GF-D8 (cell line): ENCODE measurements at places on chromosomes 4 and X.

GRCh38 chr4:96052827-96053226 lies 212.9 kb downstream of the PDHA2 start:
- no peak for DNase-seq

DNA sequence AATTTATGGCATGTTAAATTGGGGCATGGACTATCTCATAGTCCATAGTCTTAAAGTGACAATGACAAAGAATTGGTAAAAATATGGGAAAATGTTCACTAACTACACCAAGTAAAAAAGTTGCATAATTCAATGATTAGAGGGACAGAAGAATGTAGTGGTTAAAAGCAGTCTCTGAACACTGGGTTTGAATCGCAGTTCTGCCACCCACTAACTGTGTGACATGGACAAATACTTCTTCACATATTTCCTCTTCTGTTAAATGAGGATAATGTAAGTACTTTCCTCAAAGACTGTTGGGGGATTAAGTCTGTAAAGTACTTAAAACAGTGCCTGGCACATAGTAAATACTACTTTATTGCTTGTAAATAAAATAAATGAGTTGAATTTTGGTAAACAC lies 15.3 kb downstream of the COQ2 start:
- no peak for DNase-seq

DNA sequence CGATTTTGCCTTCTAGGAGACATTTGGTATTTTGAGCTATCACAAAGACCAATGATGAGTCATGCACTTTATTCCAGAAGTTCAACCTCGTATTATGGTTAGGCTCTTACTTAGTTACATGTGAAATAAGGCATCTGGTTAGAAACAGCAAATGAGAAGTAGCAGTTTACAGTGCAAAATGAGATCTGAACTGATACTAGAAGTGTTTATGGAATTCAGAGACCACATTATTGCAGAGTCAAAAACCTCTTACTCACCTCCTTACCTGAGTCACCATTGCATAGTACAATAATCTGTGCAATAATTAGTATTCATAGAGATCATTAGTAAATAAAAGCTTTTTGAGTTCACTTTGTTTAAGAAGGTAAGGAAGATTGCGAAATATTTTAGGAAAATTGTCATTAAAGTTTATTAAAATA lies 38.7 kb downstream of the SEC24B start:
- DNase-seq, result no peak

GRCh38 chrX:151801980-151802379 lies 67.4 kb downstream of the CNGA2 start:
- DNase-seq, result no peak

GRCh38 chr4:13944095-13944511 lies 316.6 kb upstream of the BOD1L1 start:
- no peak for DNase-seq

DNA sequence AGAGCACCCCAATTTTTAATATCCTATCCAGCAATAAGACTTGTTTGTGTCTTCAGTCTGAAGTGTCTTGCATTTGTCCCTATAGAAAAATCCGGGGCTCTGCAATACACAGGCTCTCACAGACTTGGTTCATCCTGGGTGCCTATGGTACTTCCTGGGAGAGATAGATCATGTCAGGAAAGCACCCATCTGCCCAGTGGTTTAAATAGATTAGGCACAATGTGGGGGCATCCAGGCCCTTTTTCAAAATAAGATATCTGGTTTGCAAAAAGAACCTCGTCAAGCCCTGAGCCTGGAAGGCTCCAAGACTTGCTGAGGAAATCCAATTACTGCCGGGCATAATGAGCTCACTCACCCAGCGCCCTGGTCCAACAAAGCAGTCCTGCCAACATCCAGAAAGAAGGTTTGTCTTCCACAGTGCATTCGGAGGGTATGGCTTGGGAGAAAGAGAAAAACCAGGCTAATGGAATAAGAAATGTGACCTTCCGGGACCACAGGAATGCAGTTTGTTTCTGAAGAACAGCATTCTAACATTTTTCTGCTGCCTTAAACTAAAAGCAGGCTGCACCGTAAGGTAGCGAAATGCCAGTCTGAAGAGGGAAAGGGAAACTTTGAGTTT lies 11.6 kb downstream of the JAKMIP1 start:
- DNase-seq, result no peak

DNA sequence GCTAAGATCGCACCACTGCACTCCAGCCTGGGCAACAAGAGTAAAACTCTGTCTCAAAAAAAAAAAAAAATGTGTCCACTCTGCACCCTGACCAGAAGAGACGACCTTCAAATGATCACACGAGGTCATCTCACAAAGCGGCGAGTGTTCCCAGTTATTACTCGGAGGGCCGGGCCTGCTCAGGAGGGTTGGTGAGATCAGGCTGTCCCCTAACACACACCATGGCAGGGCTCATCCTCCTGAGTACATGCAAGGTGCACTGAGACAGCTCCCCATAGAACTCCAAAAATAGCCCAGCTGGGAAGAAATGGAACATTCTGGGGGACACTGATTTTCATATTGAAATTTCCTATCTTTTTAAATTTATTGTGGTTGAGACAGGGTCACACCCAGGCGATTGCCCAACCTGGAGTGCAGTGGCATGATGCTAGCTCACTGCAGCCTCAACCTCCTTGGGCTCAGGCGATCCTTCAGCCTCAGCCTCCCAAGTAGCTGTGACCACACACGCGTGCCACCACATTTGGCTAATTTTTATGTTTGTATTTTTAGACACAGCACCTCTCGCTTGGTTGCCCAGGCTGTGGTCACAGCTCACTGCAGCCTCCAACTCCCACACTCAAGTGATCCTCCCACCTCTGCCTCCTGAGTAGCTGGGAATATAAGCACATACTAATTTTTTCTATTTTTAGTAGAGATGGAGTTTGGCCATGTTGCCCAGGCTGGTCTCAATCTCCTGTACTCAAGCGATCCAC lies 51.5 kb downstream of the DHRSX start:
- DNase-seq, result no peak

DNA sequence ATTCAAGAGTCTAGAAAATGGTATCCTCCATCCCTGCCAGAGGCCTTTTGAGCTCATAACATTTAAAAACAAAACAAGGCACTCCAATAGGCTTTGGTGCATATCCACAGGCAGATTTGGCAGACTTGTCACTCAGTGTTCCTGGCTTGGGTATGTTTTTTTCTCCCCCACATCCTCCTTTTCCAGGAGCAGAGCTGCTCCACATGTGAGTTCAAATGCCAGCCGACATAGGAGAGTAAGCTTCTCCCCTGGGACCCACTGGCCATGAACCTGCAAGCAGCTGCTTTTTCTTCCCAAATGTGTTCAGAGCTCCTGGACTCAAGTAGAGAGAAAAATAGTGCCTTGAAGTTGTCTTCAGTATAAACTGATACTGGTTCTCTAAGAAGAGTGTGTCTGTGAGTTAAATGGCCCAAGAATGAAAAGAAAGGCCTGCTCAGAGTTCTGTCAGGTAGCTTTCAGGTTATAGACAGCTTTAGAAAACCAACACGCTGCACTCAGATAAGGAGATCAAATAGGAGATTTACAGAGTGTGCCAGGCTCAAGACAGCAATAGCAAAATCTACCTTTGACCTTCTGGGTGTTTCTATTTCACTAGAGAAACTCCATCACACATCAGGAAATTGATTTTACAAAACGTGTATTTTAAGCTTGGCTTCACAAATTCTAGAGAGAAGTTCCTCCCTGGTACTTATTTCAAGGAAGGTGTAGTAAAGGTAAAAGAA lies 162.5 kb upstream of the GALNT7 start:
- no peak for DNase-seq

DNA sequence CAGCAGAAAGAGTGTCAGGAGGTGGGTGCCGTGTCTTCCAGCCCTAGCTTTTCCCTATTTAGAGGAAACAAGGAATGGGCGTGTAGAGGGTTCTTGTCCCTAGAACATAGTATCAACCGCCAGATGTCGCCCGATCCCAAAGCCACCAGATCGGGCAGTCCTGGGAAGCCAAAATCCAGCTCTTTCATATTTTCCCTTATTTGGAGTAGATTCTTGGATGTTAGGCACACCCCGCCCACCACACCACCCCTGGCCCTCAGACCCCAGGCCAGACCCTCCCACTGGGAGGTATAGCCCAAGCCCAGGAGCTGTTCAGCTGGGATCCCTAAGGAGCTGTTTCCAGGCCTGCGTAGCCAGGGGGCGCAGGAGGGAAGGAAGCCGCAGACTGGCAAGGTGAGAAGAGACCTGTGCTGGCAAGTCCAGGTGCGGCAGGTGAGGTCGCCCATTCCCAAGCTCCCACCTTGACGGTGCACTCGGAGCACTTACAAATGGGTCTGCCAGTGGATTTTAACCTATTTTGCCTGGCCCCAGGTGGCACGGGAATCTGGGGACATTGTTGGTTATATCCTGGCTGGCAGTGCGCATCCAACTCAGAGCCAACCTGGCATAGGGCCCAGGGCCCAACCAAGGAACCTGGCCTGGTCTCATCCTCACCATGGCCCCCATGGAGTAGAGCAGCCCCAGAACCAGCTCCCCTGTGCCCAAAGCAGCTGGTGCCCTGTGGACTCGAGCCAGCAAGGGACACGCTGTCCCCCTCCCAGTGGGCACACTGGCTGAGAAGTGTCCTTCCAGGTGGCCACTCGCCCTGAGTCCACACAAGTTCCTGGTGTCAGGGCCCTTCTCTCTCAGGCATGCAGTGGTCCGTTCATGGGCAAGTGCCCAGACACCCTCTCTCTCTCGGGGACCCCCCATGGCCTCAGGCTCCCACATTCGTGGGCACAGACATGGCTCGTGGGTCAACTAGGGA lies 811 bp downstream of the FLNA start:
- DNase-seq, result no peak

GRCh38 chr4:971666-972500 lies 1.5 kb downstream of the DGKQ start:
- no peak for DNase-seq

DNA sequence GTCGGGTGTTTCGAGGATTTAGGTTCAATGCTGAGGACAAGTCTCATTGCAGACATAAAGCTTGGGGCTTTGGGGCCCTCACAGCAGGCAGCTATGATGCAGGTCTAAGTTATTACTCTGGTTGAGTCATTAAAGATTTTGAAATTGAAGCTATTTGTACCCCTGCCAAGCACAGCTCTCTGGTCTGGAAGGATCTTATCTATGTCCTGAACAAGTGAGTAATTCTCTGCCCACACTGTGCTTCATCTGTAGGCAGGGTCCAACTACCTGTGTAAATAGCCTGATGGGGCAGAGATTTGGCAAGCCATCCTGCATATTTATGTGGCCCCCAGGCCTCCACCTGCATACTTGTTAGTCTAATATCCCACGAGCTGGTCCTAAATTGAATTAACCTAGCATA lies 41.4 kb upstream of the MAGEA4 start:
- no peak for DNase-seq

DNA sequence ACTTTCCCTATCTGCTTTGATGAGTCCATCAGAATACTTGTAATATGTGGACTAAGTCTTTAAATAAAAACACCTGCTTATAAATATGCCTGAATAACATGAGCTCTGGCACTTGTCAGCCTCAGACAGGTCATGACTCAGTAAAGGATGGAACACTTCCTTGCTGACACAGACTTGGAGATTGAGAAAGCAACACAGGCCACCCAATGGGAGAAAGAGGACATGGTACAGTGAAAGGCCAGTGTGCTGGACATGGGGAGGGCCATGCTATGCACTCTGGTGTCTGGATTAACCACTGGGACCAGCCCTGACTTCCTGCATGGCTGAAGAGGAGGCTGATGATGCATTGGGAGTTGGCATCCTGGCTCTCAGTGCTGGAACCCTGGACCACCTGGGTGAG lies 149.5 kb downstream of the DHRSX start:
- DNase-seq, result no peak

- DNase-seq, result no peak
These were observed 20.7 kb upstream of the RNF150 start for GRCh38 chr4:141153751-141154510.

DNA sequence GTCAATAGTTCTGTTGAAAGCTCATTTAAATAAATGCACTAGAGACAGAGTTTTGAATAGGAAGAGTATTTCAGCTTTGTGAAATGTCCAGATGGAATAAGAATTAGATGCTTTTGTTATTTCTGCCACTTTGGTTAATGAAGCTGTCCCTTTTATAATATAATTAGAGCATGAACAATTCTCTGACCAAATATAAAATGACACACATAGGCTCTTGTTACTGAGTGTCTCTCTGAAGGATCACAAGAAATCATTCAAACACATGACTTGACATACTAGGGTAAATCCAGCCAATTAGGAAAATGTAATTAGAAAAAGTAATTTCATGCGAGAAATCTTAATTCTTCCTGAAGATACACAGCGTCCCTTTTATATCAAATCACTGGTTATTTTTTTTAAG lies 68.4 kb upstream of the DDIT4L start:
- DNase-seq, result no peak

GRCh38 chr4:17072483-17072882 lies 174.0 kb upstream of the LDB2 start:
- DNase-seq, result no peak

DNA sequence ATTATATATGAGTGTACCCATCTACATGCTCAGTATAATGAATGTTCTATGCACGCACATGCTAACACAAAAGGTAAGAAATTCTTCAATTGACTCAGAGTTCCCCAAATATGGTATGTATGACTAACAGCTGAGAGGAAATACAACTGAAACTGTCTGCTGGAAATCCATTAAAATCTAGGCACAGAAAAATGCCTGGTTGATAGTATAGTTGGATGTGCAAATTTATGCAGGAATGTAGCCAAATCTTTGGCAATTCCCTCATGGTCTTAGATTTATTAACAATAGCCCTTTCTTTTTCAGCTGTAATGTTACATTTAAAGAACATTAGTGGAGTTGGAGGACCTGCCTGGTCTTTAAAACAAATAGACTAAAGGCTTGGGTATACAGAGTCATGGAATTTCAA lies 5.5 kb downstream of the CAMK2D start:
- no peak for DNase-seq

DNA sequence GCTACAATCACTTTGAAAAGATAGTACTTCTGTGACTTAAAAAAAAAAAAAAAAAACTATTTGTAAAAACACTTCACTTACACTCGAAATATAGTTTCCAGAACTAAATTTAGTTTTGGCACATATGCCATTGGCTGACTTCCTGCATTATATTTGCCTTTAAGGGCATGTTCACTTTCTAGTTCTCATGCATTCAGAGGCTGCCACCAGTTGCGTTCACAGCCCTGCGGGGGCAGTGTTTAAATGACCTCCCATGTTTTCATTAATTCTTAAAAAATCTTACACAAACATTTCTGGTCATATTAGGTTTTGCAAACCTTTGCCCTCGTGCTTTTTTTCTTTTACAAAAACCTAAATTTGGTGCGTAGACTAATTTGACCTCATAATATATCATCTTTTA lies 12.4 kb upstream of the ARHGAP6 start:
- no peak for DNase-seq

DNA sequence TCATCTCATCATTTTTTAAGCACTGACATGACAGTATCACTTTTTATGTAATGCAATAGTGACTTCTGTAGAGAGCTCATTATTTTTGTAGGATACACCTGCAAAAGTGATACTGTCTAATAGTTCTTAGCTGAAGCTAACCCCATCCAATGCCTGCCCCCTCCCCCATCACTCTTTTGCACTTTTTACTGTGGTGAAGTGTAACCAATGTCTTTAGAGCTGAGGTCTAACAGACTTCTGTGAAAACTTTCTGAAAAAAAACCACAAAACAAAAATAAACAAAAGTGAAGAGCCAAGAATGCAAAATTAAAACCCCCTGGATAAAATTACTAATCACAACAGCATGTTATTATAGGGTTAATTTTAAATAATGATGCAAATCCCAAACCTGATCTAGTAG lies 301.1 kb downstream of the ANK2 start:
- no peak for DNase-seq
